Fibroblast of skin of right biceps (primary cell): ENCODE measurements at places on chromosomes 7 and 10.

DNA sequence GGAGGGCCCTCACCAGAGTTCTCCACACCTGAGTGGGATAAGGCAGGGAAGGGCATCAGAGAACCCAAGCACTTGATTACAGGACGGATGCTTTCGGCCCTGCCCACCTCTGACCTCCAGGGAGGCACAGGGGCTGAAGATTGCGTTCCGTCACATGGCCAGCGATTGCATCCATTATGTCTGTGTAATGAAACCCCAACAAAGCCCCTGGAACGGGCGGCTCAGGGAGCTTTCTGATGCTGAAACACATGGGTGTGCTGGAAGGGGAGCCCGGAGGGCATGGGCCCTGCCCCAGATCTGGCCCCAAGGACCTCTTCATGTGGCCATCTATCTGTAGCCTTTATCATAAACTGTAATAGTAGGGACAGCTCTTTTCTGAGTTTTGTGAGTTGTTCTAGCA is 117.2 kb downstream of the PTPN20 start:
- DNase-seq, result no peak

DNA sequence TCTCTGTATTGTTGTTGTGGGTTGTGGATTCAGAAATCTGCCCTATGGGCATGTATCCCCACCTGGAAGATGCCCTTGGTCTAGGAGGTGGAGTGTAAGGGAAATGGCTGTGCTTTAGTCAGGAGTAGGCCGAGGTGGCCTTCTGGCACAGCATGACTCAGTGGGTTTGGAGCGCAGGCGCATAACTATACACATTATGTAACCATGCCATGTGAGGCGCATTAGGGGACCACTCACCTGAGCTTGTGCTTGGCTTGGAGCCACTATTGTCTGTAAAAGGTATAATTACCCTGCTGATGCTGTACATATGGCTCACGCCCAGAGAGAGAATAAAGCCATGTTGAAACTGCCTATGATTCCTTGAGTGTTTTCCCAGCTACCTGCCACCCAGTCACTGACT is 20.6 kb upstream of the ADAMTS14 start:
- DNase-seq, result no peak

DNA sequence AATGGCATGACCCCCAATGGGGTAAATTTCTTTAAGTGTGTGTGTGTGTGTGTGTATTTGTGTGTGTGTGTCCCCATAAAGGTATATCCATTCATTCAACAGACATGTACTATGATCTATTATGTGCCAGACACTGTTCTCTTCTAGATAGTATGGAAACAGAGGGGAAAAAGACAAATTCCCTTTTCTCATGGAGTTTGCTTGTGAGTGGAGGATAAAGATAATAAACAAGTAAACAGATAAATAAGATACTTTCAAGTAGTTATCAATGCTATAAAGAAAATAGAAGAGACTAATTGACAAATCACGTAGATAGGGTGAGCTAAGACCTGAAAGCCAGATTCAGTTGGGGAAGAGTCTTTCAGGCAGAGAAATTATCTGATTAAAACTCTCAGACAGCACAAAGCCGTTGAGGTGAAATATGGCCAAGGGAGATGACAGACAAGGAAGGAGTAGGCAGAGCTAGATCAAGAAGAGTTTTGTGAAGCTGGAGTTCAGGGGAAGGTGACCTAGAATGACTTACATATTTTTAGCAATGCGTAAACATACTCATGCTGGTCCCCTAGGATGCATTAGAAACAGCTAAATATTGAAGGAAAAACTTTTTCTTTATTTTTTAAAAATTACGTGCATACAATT is 45.2 kb upstream of the DMTF1 start:
- no peak for DNase-seq

- peak; percentile 20 for DNase-seq
Measured at GRCh38 chr7:14385074-14385473, 395.6 kb upstream of the ETV1 start.
